CD4-positive, alpha-beta T cell treated with Interleukin-15 for 4 hours (primary cell): ENCODE measurements at places on chromosomes 16 and 17.
A peak's percentile ranks its signal among the peaks of the same experiment; 100 is the strongest.

DNA sequence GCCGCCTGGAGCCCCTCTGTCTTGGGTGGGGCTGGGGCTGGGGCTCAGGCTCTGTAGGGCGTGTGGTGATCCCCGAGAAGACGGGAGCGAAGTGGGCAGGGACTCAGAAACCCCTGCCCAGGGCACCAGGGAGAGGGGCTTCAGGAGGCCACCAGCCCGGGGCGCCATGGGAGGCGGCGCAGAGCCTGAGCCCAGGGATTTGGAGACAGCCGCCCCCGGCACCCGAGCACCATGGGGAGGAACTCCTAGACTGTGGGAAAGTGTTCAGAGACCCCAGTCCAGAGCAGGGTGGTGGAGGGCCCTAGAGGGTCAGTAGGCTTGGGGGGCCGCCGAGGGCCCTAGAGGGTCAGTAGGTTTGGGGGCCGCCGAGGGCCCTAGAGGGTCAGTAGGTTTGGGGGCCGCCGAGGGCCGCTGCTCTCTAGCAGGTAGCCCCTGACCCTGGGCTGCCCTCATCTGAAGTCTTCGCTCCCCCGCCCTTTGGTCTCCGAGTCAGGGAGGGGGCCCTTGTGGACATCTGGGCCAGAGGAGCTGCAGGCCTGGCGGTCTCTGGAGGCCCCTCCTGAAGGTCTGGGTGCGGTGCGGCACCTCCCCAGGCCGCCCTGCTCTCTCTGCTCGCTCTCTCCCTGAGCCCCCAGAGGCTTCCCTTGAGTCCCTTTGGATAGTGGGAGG is 734 bp downstream of the ARHGDIG start:
- DNase-seq, result no peak

- DNase-seq, result no peak
These were observed 18.1 kb upstream of the DHRS7B start for GRCh38 chr17:21108651-21109050.

DNA sequence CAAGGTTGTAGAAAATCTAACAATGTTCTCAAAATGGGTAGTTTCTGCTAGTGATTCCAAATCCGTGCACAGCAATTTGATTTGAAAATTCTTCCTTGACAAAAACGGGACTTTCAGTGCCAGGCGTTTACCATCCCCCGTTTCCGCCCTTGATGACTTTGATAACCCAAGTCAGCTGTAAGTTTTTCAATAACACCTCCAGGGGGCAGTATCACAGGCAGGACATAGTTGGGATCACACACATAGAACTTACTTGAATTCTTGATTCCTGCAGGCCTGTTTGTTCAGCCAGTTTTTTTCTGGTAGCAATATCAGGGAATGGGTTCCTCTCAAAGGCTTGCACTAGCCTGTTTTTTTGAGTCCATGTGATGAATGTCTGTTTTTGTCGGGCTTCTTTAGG is 5.6 kb downstream of the DUXB start:
- DNase-seq, result no peak

GRCh38 chr16:89408315-89408714 is 82.0 kb downstream of the ANKRD11 start:
- no peak for DNase-seq

- DNase-seq, result no peak
These were observed at the start of gene TMEM98 for GRCh38 chr17:32927724-32928585. Gene TMEM98, plus strand, starts transcription at chr17:32928153. Its CDS starts 3,376 bp downstream, at chr17:32931529.

DNA sequence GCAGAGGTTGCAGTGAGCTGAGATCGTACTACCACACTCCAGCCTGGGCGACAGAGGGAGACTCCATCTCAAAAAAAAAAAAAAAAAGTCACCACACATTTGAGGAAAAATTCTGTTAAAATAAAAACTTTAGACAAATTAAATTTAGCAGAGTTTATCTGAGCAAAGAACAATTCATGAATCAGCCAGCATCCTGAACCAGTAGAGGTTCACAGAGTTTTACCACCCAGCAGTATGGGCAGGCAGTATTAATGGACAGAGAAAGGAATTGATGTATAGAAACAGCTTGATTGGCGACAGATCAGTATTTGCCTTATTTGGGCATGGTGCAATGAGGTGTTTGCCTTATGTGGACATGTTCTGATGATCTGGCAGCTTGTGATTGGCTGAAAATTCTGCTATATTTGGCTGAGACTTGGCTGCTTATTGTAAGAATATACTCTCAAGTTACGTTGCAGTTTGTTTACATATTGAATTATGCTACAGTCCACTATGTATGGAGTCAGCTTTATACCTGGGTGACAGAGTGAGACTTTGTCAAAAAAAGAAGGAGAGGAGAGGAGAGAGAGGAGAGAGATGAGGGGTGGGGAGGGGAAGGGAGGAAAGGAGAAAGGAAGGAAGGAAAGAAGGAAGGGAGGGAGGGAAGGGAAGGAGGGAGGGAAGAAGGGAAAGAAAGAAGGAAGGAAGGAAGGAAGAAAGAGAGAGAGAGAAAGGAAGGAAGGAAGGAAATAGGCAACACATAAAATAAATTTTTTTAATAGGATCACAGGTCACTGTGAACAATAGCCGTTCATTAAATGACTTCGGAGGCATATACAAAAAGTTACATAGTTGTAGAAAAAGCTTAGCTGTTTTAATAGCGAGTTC is 14.6 kb downstream of the ABCC3 start:
- DNase-seq, result no peak

DNA sequence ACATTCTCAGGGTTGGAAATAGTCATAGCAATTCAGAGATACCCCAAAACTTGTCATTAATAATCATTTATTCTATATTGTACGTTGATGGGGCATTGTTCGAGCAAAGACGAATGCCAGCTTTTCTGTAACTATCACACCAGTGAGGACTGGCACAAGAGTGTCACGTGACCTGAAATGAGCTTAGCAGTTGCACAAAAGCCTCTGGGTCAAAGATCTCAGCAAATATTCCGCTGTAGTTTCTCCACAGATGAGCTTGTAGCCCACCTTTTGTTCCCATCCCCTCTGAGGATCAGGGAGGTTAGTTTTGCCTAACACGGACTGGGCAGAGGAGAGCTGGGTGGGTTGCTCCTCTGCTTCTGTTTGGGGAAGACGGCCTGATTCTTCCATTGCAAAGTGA is 18.2 kb downstream of the IRX3 start:
- DNase-seq, result no peak

GRCh38 chr17:36682773-36683172 is 81.4 kb downstream of the MRM1 start:
- DNase-seq, result no peak

GRCh38 chr17:20256144-20256543 is 211.2 kb downstream of the LGALS9B start:
- DNase-seq, result no peak

GRCh38 chr17:63440127-63440769 is 5.9 kb downstream of the CYB561 start:
- peak; percentile 44 for DNase-seq

GRCh38 chr17:69679829-69680228 is 265.3 kb downstream of the MAP2K6 start:
- DNase-seq, result no peak

DNA sequence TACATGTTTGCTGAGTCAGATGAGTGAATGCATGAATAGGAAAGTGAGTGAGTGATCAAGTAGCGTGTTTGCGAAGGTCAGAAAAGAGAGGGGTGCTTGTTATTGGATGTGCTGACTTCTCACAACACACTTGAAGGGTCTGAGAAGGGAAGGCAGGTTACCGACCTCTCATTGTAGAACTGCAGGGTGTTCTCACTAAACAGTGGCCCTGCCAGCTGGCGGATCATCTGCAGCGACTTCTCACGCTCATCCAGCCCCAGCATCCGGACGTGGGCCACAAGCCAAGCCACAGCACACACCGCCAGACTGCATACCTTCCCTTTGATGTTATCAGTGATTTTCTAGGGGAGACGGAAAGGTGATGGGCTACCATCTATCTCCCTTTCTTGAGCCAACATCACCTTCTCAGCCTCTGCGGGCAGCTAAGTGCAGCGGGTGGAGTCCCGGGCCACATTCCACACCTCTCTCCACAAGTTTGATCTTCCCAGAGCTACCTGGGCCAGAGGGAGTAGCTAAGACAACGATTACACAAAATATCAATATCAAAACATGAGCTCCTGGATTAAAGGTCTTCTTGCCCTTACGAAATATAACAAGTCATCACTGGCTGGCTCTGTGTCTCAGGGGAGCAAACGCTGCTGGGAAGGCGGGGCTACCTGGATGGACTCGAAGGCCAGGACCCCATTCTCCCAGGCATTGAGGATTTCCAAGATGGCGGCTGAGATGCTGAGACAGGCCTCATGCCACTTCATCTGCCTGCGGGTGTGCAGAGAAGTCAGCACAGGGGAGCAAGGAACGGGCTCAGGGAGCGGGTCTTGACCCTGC is 11.0 kb downstream of the CSF3 start:
- peak; percentile 35 for DNase-seq

- no peak for DNase-seq
These were observed 1.8 kb downstream of the SNTB2 start for GRCh38 chr16:69188716-69189115.

- no peak for DNase-seq
These were observed 16.7 kb downstream of the SOCS3 start for GRCh38 chr17:78343187-78343542.

GRCh38 chr16:12917653-12918052 is 16.3 kb downstream of the SHISA9 start:
- DNase-seq, result no peak

- DNase-seq, result no peak
These were observed 504 bp downstream of the ERN1 start for GRCh38 chr17:64129515-64129764.

GRCh38 chr16:82808036-82808435 is 181.3 kb downstream of the CDH13 start:
- DNase-seq, result no peak

GRCh38 chr17:63529711-63530556 is 6.8 kb downstream of the KCNH6 start:
- DNase-seq, result no peak

DNA sequence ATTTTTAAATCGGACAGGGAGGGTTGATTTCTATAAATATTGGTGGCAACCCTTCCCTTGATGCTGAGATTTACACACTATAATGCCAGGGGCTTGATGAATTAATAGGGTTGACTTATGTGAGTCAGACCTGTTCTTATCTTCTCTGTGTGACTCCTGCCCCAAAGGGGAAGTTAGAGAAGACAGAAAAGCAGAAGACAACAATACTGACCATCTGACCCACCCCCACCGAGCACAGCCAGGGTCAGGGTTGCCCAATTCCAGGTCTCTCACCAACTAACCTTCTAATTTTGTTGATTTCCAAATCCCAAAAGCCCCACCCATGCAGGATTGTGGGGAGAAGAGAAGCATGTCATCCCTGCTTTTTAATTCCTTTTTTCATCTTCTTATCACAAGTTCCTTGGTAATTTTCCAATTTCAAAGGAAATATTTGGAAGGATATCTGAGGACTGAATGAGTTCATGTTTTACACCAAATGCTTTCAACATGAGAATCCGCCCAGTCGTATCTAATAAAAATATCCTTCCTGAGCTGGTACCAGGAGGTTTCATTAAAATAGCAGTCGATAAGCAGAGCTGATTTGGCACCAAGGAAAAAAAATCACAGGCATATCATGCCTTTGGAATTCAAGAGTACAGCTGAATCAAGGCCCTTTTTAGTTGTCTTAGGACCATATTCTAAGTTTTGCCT is 603.4 kb upstream of the CDH11 start:
- DNase-seq, result no peak

GRCh38 chr17:83198366-83199341 is 119.2 kb downstream of the METRNL start:
- no peak for DNase-seq

- peak; percentile 40 for DNase-seq
These were observed 4.1 kb downstream of the CISD3 start for GRCh38 chr17:38733982-38734973.

DNA sequence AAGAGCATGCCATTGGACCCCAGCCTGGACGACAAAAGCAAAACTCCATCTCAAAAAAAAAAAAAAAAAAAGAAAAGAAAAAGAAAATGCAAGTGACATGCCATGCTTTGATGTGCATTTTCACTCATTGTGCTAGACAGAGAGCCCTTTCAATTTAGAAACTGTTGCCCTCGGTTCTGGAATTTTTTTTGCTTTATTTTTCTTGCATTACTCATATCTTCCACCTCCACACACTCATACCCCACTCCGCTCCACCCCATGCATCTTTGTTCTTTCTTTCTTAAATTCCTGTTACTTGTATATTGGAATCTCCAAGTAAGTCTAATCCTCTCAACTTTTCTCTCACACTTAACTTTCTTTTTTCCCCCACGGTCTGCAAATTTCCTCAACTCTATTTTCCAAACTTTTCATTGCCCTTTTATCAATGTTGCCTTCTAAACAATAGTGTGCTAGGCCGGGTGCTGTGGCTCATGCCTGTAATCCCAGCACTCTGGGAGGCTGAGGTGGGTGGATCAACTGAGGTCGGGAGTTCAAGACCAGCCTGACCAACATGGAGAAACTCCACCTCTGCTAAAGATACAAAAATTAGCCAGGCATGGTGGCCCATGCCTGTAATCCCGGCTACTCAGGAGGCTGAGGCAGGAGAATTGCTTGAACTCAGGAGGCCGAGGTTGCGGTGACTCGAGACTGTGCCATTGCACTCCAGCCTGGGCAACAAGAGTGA is 16.8 kb upstream of the SUZ12 start:
- no peak for DNase-seq

DNA sequence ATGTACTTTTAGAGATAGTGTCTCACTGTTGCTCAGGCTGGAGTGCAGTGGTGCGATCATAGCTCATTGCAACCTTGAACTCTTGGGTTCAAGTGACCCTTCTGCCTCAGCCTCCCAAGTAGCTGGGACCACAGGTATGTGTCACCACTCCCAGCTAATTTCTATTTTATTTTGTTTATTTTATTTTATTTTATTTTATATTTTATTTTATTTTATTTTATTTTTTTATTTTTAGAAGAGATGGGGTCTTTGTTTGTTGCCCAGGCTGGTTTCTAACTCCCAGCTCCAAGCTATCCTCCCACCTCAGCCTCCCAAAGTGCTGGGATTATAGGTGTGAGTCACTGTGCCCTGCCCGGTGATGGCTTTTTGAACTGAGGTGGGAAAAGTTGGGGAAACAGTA is 35.1 kb upstream of the HS3ST4 start:
- no peak for DNase-seq

GRCh38 chr17:39304188-39304587 is 78.4 kb upstream of the STAC2 start:
- DNase-seq, result no peak

DNA sequence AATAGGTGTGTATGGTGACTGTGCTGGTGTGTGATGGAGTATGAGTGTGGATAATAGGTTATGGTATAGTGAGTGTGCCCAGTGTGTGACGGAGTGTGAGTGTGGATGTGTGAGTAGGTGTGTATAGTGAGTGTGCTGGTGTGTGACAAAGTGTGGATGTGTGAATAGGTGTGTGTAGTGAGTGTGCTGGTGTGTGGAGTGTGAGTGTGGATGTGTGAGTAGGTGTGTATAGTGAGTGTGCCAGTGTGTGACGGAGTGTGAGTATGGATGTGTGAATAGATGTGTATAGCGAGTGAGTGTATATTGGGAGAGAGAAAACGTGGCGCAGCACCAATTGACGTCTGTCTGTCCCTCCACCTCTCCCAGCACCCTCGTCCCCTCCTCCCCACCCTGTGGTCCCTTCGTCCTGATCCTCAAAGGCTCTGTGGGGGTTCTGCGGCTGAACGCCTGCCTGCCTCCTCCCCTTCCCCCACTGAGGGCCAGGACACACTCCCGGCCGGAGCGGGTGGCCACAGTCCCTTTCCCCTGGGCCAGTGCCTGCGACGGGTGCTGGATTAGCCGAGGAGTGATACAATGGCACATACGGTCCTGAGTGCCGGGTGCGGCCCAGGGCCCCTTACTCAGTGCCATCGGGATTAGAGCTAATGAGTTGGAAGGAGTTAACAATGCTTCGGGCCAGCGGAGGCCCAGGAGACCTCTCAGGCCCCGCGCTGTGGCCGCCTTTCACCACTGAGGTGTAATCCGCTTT is 160.0 kb downstream of the MRM1 start:
- no peak for DNase-seq

- no peak for DNase-seq
These were observed 230.4 kb downstream of the PARN start for GRCh38 chr16:14399378-14400284.
